Tibial artery (tissue), 4 donors: ENCODE measurements at places on chromosomes 13 and 19.
A peak's percentile ranks its signal among the peaks of the same experiment; 100 is the strongest.

- DNase-seq, result no peak
Measured at GRCh38 chr13:113047587-113047986, 58.0 kb upstream of the F7 start.

- no peak for DNase-seq
Measured at GRCh38 chr19:8573316-8573715, 3.9 kb downstream of the MYO1F start.

DNA sequence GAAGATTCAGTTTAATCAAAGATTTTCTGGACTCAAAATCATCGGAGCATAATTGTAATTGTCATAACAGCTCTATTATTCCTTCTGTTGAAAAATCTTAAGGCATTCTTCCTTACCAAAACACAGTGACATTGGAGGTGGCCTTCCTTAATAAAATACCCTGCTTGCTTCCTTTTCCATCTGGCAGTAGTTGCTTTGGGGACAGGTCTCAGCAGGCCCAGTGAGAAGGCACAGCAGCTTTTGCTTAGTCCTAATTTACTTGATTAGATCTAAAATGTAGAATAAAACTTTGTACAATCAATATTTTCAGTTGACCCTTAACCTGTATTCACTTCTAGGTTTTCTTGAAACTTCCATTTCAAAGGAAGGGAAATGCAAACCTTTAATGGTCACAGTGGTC is 471.6 kb downstream of the PCDH20 start:
- DNase-seq, result no peak

- DNase-seq, result no peak
Measured at GRCh38 chr13:42602906-42603305, 29.0 kb downstream of the TNFSF11 start.

DNA sequence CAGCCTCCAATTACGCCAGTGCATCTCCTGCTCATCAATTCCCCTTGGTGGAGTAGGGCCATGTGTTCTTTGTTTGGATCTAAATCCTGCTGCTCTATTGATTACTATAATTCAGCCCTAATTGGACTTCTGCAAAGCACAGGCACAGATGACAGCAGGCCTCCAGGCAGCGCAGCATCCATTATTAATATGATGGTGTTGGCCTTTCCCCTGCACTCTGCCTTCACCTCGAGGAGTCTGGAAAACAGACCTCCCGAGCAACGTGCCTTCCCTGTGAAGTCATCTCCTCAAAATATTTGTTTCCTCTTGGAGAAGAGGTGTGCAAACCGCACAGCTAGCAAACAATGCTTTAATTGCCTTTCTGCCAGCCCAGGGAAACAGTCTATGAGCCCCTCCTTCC is 92.5 kb downstream of the UQCRFS1 start:
- DNase-seq, result no peak

GRCh38 chr19:5917431-5918107 is 3.5 kb downstream of the CAPS start:
- no peak for DNase-seq

- DNase-seq, result no peak
Measured at GRCh38 chr13:71252184-71252704, 614.8 kb downstream of the DACH1 start.

GRCh38 chr19:42348211-42348610 is 22.8 kb downstream of the MEGF8 start:
- no peak for DNase-seq

DNA sequence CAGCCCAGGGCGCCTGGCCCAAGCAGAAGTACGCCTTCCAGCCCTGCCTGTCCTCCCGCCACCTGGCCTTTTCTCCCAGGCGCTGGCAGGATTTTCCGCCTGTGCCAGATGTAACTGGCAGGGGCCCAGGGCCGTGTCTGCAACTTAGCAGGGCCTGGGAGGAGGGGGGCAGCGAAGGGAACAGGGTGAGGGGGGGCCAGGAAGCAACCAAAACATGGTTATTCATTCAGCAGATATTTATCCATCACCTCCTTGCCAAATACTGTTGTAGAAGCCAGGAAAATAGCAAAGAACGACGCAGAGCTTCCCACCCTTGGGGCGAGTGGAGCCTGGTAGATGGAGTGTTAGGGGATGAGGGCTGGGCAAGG is 5.6 kb downstream of the TLE6 start:
- DNase-seq, result peak; percentile 96

DNA sequence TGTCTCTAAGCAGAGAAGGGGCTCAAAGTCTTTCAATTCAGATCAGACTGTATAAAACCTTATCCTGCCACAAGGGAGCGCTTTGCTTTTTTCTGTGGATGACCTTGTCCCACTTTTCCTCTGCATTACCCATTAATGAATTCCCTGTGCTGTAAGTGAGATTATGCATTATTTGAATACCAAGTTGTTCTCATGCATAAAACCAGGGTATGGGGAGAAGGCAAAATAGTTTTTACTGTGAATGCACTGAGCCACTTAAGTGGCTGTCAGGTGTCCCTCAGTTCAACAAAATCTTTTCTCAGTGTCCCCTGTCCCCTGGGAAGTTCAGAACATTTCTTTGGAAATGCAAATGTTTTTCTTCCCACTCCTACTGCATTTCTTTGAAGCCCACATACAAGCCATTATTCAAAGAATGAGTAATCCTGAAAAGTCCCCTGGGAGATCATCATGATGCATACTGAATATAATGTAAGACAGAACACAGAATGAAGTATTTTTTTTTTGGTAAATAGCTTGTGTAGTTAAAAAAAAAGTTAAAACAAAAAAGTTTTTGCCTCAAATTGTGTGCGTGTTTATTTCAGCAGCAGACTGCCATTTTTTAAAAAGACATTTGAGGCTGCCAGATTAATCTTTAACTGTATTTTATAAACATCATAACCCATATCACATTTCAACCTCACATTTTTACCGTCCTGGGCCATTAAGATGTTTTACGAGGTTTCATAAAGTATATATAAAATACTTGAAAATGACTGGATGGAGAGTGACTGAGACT is 506.7 kb upstream of the PCDH9 start:
- no peak for DNase-seq

- DNase-seq, result no peak
Measured at GRCh38 chr13:109744512-109745051, 41.8 kb downstream of the IRS2 start.

- no peak for DNase-seq
Measured at GRCh38 chr19:2536461-2536860, 60.5 kb downstream of the GADD45B start.
